Activated naive CD4-positive, alpha-beta T cell treated with anti-CD3 and anti-CD28 coated beads for 36 hours (primary cell): ENCODE measurements at places on chromosomes 13 and 19.

DNA sequence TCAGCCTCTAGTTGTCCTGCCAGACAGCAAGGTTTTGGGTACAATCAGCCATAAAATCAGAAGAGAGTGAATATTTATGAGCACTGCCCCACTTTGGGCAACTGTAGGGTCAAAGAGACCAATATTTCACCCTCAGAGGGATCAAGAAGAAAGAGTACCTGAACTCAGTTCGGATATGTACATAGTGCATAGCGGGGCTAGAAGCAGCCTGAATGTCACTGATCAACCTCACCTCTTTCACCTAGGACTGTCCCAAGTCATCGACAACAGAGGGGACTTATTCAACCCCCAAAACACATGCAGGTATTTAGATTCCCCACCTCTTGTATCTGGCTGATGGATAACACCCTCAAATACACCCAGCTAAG, 446.9 kb downstream of the COG6 start:
- no peak for DNase-seq

DNA sequence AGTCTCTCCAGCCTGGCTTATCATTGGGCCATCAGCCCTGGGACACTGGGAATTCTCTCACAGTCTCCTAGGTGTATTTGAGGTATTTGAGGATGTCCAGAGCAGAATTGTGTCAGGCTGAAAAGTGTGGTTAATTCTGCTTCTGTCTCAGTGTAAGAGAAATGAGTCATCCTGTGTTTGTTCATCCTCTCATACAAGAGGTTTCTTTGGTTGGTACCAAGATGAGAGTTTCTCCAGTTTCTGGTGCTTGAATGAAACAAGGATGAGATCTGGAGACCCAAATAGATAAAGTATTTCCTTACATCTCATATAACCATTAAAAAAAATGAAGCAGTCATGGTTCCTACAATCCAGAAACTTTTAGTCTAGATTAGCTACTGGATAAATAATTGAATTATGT, 7.7 kb downstream of the ZNF253 start:
- no peak for DNase-seq

DNA sequence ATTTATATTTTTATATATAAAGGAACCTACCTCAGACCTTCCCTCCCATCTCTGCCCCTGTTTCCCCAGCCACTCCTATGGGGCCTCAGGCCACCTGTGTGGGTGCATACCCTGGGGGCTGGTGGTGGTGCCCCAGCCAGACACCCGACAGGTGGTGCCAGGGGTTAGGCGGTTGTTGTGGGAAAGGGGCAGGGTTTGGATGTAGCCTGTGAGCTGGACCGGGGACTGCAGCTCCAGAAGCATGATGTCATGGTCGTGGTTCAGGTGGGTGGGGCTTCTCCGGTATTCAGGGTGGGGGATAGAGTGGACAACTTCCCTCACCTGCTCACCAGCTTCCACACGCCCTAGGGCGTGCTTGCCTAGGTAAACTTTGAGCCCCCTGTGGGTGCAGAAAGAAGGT, 5.2 kb downstream of the KLK13 start:
- DNase-seq, result no peak

GRCh38 chr13:46953941-46954340, 57.1 kb upstream of the HTR2A start:
- no peak for DNase-seq

DNA sequence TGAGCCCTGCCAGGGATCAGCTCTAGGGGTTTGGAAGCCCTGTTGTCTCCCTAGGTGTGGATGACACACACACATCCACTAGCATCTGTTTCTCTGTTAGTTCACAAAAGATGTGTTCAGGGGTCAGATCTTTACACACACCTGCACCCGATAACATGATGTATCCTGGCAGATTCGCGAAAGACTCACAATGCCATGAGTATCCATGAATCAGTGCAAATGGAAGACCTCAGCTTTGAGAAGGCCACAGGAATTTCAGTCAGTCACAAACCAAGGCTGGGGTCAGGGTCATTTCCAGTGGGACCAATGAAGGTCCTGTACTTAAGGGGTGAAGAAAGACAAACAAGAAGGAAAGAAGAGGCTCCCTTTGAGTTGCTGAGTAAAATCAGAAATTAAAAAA, 898.2 kb downstream of the UQCRFS1 start:
- DNase-seq, result no peak

DNA sequence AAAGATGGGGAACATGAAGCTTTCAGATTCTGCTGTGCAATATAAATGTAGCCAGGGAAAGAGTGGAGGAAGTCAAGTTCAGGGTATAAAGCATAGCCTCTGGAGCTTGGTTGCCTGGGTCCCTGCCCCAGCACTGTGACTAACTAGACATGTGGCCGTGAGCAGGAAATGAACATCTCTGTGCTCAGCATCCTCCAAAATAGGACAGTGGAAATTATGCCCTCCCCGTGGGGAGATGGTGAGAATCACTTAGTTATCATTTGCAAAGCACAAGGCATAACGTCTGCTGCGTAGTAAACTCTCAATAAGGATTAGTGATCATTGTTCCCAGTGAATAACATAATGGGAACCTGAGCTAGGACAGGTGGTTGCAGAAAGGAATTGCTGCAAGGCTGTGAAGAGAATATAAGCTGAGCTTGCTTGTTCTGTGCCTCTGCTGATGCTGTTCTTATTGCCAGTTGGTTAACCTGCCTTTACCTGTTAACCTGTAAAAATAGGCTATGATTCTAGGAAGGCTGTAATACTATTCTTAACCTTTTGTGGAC, 441.0 kb downstream of the COG6 start:
- peak; percentile 75 for DNase-seq

DNA sequence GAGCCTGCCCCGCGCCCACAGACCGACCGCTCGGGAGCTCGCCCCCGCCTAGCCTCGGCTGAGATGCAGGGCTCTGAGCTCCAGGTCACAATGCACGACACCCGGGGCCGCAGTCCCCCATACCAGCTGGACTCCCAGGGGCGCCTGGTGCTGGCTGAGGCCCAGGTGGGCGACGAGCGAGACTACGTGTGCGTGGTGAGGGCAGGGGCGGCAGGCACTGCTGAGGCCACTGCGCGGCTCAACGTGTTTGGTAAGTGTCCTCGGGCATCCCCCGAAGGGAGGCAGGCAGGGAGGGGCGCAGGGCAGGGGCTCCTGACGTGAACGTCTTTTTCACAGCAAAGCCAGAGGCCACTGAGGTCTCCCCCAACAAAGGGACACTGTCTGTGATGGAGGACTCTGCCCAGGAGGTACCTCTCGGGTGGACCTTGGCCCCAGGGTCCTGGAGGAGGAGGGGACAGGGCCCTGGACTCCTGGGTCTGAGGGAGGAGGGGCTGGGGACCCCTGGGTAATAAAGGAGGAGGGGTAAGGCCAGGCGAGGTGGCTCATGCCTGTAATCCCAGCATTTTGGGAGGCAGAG, 3.3 kb downstream of the BCAM start:
- DNase-seq, result no peak

GRCh38 chr13:51957377-51958216, 53.7 kb downstream of the ATP7B start:
- no peak for DNase-seq

GRCh38 chr19:5691822-5692722, 2.0 kb downstream of the RPL36 start:
- no peak for DNase-seq

DNA sequence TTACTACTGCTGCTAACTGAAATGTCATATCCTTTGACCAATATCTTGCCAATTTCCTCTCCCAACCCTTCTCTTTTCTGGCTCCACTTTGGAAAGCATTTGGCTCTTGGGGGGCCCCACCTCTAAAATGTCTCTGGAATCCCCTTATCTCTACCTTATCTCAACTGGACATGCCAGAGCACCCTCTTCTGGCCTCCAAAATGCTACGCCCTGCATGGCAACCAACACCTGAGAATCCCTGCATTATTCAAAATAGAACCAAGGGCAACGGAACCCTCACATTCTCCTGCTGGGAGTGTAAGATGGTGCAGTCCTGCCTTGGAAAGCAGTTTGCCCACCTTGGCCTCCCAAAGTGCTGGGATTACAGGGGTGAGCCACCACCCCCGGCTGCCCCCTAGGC, 35.3 kb downstream of the CERS4 start:
- DNase-seq, result peak; percentile 12

- DNase-seq, result peak; percentile 48
These were observed 7.0 kb upstream of the MAMSTR start for GRCh38 chr19:48726556-48726955.

- no peak for DNase-seq
These were observed 217.1 kb upstream of the SPRY2 start for GRCh38 chr13:80558074-80558473.

GRCh38 chr19:4758082-4758481, 33.5 kb upstream of the FEM1A start:
- DNase-seq, result no peak

DNA sequence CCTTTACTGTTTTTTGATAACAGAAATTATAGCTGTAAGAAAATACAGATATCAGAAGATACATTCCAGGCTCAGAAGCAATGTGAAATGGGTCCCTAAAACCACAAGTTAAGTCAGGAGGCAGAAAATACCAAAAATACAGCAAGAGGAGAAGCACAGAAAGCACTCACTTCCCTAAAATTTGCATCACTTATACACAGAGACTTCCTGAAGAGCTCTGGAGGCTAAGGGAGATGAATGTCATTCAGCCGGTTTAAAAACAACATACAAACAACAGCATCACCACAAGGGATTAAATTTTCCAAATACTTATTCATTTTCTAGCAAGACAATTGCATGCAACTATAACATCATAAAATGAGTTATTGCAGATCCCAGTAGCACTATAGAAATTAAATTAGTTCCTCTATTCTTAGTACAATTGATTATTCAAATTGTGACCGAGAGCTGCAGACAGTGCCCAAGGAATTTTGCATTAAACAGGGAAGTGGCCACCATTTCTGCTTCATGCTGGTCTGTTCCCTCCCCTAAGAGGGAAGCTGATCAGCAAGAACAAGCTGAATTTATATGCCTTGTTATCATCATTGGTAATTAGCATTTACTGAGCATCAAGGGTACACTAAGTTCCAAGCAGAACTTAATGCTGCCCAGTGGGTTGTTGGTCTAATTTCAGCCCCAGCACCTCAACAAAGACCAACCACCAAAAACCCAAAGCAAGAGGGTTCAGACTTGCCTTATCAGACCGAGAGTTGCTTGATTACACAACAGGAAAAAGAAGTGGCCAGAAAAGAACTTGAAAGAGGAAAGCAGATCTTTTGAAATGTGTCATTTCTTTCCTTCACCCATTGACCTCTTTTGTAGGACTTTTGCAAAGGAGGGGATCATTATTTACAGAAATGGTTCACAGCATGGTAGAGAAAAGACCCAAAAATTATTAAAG, 140.7 kb downstream of the KCTD12 start:
- no peak for DNase-seq

DNA sequence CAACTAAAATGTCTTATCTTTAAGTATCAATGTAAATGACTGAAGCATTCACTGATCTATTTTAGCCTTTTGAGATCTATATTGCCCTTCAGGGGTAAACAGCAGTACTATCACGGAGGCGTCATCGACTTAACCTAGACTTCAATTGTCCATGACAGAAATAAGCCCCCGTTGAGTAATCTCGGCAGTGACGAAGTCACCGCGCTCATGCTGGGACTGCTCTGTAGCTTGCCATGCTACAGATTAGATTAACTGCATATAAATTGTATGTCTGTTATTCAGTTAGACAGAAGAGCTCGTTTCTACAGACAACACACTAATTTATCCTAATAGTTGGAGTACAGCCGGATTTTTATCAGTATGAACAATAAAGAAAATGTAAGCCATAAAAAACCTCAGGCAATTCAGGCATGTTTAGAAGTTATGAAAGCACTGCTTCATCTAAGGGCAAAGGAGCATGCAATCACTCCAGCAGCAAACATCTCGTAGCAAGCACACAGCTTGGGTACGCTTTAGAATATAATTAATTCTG, 56.6 kb downstream of the TUBGCP3 start:
- no peak for DNase-seq
